ENCODE measurements at places on chromosomes 4 and X.

GRCh38 chr4:125091-125771 is 930 bp downstream of the ZNF718 start:
- DNase-seq: peak; percentile 3

DNA sequence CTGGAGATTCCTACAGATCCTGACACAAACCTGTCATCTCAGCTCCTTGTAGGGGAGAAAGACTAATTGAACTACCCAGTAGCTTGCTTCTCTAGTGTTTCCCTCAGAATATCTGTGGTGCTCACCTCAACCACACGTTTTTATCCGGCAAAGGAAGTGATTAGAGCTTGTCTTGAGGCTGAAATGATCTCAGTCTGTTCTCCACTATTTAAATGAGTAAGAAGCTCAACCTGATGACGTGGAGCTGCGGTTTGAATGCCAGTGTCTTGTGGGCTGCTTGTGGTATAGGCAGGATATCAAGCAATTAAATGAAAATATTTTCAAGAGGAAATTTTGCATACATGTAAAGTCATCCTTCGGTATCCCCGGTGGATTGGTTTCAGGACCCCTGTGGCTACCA is 270.2 kb downstream of the TLL1 start:
- no peak for DNase-seq

DNA sequence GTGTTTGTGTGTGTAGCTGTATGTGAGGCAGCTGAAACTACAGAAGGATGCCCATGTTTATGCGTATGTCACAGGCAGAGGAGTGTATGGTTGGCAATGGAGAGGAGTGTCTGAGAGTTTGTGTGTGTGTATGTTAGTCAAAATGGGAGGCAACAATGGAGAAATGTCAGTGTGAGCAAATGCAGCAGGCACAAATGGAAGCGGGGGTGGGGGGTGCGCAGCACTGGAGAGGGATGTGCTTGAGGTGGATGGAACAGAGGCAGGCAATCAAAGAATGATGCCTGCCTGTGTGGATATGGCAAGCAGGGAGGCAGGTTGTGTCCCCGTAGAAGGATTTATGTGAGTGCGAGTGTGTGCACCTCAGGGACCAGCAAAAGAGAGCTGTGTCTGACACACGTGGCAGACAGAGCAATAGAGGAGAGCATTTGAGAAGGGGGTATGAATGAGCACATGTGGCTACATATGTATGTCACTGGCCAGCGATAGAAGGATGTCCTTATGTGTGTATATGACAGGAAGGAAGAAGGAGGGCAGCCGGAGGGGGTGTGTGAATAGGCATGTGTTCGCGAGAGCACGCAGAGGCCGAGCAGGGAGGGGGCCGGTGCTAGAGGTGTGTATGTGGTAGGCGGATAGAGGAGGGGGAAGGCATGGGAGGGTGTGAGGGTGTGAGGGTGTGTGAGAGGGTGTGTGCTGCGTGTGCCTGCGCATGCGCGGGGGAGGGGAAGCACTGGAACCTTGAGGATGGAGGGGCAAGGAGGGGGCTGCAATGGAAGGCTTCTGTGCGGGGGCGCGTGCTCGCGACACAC is 1.1 kb downstream of the PJA1 start:
- no peak for DNase-seq

- DNase-seq: no peak
Observed at GRCh38 chr4:98421111-98421510, 159.9 kb downstream of the RAP1GDS1 start.

DNA sequence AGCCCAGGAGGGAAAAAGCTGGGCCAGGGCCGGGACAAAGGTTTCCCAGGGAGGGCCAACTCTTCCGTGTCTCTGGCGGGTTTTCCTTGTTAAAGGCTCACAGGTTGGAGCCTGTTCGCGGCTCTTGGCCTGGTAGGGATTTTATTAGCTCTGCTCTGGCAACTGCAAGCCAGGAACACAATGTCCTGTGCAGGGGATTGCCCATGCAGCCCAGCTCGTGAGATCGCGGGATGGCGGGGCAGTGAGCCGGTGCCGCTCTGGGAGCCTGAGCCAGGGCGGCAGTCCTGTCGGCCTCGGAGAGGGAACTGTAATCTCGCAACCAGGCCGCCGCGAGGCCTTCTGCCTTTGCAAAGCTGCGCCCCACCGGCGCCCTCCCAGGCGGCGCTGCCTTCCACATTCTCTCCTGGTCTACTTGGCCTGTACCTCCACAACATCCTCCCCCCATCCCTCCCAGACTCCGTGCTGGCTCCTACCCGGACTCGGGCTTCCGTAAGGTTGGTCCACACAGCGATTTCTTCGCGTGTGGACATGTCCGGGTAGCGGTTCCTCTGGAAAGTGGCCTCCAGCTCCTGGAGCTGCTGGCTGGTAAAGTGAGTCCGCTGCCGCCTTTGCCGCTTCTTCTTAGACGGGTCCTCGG is 2.1 kb downstream of the PITX2 start:
- DNase-seq: no peak
